Brain microvascular endothelial cell (primary cell): ENCODE measurements at places on chromosomes 7 and 10.

DNA sequence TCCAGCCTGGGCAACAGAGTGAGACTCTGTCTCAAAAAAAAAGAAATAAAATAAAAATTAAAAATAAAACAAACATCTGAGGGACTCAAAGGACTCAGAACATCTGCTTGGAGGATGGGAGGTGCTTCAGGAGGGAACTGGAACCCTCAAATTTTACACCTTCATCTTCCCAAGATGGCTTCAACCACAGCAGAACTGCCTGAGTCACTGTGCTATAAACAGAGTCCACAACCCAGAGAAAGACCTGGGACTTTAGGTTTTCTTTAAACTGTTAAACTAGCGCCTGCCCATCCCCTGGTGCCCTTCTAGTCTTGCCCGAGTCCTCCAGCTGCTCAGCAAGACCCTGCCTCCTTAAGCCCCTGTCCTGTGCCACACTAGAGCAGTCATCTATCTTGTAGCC is 40.8 kb downstream of the RGS10 start:
- no peak for DNase-seq

GRCh38 chr10:22619101-22619500 is 95.3 kb downstream of the PIP4K2A start:
- no peak for DNase-seq

GRCh38 chr7:20284771-20285143 is 45.9 kb upstream of the ITGB8 start:
- no peak for DNase-seq

DNA sequence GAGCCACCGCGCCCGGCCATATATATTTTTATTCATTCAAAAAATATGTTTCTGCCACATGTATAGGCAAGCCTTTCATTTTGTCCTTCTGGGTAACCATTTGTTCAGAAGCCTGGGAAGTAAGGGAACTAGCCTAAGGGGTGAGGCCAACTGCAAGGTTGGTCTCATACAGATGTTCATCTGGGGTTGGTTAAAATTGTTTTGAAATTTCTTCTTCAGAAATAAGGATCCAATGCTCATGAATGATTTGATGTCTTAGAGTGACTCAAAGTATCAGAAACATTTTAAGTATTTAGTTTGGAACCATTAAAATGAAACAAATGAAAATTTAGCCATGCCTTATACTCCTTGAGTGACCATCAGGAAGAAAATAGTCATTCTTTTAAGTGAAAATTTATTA is 397.2 kb downstream of the SUGCT start:
- DNase-seq = no peak

DNA sequence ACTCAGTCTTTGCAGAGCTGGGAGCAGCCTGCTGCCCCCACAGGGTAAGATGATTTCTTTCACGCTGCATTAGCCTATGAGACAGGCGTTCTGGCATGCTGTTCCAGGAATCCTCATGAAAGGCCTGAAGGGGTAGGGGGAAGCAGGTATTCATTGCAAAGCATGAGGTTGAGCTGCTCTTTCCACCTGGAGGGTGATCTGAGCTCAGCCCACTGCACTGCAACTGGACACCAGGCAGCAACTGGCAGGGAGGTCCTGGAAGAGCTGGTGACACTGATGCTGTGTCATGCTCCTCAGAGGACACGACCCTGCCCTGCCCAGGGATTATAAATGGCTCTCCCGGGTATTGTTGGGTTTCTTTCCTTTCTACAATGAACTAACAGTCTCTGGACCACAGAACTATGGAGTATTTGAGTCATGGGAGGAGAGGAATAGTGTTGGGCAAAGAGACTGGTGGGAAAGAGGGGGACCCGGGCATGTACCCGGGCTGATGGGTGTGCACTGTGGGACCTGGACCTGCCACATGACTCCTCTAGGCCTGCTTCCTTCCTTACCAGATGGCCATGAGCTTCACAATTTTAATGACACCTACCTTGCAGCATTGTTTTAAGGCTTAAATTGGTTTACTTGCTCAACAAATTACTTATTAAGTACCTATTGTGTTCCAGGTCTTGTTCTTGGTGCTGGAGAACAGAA is 24.3 kb downstream of the SLC25A28 start:
- DNase-seq = no peak

DNA sequence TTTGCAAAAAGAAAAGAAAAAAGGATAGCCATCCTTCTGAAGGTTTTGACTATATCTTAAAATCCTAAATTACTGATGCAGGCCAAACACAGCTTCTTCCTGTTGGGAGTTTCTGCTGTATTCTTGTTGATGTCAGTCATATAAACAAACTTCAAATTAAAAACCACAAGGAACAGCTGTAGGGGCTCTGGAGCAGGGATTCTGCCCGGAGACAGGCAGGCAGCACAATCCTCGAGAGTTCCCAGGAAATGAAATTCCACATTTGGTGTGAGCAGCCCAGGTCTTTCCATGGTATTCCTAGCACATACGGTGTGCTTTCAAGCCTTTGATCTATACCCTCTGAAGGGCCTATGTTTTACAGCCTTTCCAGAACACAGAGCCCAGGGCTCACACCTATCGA is 43.2 kb downstream of the INSYN2A start:
- DNase-seq = no peak

DNA sequence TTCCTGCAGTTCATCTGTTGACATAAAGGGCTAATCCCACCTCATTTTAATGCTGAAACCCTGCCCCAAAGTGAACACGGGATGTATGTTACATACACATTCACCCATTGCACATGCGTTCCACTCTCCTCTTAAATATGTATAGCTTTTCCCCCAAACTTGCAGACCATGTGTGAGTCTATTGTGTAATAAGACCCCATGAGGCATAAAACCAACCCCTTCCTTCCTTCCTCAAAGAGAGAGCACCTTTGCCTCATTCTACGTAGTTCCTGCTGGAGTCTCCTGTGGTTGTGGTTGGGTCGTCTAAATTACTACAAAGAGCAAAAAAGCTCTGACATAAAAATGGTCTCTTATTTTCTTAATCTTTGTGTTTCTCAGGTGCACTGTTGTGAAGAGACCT is 345.7 kb upstream of the KLF6 start:
- DNase-seq = no peak

DNA sequence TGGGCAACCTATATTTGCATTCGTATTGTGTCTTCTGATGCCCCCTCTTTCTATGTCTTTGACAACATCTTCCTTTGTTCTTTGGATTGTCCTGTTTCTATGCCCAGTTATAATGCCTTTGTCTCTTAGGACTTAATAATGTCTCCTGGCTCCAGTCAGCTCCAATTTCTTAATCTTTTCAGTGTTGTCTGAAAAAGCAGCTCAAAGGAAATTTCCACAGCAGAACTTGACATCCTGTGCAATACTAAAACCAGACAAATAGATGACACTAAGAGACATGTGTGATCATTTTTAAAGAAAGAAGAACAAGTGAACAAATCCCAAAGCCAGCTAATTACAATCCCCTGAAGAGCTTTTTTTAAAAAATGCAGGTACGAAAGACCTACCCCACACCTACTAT is 47.7 kb upstream of the RNF148 start:
- no peak for DNase-seq

GRCh38 chr10:6363511-6363910 is 160.8 kb downstream of the PFKFB3 start:
- no peak for DNase-seq

DNA sequence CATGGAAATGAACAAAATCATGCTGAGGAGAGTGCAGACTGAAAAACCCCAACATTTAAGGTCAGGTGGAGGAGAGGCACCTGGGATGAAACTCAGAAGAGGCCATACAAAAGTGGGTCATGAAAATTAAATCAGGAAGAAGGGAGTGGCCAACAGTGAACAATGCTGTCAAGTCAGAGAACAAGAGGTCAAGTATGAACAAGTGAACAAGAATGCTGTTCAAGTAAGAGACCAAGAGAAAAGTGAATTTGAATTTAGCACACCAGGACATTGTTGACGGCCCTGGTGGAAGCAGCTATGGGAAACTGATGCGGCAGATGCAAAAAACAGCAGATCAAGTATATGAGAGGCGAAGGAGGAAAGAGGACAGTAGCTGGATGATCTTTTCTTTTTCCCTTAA is 7.9 kb downstream of the CEP41 start:
- peak; percentile 34 for DNase-seq

- no peak for DNase-seq
These were observed 106.9 kb downstream of the FAM107B start for GRCh38 chr10:14667781-14668180.

DNA sequence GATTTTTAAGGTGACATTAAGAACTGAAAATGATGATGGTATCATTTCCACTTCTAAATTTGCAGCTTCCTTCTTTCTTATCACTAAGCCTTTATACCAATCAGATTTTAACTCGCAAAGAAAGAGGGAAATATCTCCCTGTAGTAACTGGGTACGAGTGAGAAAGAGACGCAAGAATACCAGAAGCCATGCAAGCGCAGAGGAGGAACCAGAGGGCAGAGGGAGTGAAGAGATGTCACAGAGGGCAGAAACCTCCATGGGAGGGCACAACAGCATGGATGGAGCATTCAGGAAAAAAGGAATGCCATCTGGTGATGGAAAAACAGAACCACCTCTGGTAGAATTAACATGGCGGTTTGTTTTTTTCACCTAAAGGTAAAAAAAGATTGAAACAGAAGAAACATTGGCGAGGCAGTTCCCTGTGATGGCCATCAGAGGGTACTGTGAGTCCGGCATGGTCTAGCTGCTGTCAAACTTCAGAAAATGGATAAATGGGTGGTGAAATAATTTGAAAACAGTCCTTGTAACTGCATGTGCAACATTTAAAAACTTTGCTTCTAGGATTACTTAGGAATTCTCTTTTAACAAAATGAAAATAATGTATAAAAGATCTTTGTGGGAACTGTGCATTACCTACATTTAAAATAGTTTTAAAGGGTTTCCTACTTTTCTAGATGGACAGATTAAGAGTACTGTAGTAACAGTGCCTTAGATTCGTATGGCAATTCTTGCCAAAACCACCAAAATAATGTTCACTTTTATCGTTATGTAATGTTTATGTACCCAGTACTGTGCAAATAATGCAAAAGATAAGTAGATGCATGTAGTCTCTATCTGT is 91.8 kb downstream of the ARHGAP12 start:
- DNase-seq = peak; percentile 40

DNA sequence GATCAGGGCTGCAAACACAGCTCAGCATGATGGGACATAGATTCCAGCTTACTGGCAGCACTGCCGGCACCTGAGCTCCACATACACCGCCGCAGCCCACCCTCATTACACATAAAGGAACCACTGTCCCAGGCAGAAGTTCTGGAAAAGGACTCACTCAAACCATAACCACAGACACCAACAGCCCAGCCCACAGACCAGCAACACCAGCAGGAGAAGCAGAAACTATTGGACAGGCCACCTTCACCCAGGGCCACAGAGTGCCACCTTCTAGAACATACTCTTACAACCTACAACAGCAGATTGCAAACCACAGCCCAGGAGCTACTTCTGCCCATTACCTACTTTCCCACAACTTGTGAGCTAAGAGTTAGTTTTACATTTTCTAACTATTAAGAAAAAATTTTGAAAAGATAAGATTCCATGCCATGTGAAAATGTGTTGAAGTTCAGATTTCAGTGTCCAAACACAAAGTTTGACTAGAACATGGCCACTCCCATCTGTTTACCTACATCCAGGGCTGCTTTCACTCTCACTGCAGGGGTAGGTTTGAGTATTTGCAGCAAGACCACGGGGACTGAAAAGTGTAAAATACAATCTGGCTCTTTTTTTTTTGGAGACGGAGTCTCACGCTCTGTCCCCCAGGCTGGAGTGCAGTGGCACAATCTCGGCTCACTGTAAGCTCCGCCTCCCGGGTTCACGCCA is 153.0 kb downstream of the TNS3 start:
- DNase-seq = no peak

DNA sequence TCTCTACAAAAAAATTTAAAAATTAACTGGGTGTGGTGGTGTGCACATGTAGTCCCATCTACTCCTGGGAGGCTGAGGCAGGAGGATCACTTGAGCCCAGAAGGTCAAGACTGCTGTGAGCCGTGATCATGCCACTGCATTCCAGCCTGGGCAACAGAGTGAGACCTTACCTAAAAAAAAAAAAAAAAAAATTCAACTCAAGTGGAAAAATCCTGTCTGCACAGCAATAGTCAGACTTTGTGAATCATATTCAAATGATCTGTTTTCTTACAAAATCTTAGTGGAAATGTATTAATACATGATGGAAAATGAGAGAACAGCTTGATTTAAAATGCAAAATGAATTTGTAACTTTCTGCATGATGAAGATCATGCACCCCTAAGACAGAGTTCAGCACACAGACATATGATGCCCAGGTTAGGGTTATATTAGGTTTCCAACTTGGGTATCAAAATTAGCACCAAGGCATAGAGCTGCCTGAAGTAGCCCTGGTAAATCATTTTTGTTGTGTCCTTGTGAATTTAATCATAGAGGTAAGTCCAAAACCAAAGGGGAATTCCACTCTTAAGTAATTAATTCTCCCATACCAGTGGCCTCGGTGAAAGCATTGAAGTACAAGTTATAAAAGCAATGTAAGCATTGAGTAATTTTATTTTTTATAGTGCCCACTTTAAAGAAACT is 93.8 kb downstream of the ADD3 start:
- no peak for DNase-seq

- DNase-seq = no peak
These were observed 254.1 kb downstream of the ZMYND11 start for GRCh38 chr10:389261-389790.

- no peak for DNase-seq
These were observed 22.2 kb downstream of the MKX start for GRCh38 chr10:27723436-27723835.

- no peak for DNase-seq
These were observed 78.8 kb downstream of the CELF2 start for GRCh38 chr10:11096422-11096821.

GRCh38 chr7:139680676-139681462 is 96.9 kb downstream of the HIPK2 start:
- DNase-seq = peak; percentile 99

- no peak for DNase-seq
These were observed 450.9 kb upstream of the CNTNAP2 start for GRCh38 chr7:145665499-145666258.

GRCh38 chr10:10788761-10789160 is 228.9 kb upstream of the CELF2 start:
- no peak for DNase-seq

DNA sequence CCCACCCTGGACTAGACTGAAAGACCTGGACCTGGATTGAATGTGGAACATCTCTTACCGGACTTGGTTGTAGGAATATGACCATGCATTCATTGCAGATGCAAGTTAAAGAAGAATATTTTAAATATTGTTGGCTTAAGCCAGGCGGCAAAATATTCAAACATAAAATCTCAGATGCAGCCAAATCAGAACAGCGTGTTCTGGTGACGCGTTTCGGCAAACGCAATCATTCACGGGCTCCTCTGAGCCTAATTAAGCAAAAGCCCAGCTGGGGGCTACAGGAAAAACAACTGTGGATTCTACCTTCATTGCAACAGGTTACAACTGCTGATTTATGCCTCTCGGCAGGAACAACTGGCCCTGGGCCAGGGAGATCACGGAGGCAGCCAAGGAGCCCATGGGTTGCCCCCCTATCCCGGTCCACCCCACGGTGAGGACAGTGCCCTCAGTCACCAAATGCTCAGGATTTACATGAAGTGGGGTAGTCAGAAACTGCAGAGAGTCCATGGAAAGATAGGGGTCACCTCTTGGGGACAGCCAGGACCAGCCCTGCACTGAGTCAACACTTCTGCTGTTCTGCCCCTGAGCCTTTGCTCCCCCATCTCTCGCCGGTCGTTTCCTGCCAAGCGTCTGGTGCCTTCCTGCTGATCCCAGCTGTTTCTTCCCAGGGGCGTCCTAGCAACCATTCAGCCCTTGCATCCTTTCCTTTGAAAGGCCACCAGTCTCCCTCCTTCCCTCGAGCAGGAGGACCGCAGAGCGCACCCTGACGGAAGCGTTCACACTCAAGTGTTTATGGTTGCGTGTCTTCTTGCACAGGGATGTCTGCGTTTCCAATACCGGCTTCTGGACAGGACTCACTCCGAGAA is 64.4 kb upstream of the SFMBT2 start:
- DNase-seq = no peak
